Forelimb muscle (tissue), 1 donor: ENCODE measurements at places on chromosomes 5 and 9. TPM values are rescaled to one million over a fixed set of nuclear protein-coding genes. Genes with fewer than 3 reads are reported as not detected.

GRCh38 chr9:32956606-32957005, 44.8 kb downstream of the APTX start:
- no peak for DNase-seq

DNA sequence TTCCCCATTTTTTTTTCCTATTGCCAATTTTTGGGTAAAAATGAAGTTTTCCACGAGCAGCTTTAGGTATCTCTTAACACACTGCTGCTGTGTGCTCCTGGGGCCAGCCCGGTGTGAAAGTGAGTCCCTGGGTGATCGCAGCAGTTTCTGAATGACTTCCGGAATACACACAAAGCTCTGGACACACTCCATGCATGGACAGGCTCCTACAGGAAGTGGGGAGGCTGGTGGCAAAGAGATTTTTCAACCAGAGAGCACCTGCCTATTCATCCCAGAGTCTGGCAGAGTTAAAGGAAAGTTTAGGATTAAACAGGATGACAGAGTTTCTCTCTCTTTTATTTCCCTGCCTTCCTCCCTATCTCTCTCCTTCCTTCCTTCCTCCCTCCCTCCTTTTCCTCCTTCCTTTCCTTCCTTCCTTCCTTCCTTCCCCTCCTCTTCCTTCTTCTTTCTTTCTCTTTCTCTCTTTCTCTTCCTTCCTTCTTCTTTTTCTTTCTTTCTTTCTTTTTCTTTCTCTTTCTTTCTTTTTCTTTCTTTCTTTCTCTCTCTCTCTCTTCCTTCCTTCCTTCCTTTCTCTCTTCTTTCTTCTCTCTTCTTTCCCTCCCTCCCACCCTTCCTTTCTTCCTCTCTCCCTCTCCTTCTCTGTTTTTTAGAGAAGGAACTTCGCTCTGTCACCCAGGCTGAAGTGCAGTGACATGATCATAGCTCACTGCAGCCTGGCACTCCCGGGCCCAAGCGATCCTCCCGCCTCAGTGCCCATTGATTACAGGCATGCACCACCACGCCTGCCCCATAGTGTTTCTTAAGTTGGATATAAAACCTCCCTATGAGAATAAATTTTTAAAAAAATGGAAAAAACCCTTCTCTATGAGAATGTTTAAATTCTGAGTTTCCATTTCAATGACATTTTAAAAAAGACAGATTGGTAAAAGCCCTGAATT, 38.7 kb upstream of the UBTD2 start:
- DNase-seq: no peak

DNA sequence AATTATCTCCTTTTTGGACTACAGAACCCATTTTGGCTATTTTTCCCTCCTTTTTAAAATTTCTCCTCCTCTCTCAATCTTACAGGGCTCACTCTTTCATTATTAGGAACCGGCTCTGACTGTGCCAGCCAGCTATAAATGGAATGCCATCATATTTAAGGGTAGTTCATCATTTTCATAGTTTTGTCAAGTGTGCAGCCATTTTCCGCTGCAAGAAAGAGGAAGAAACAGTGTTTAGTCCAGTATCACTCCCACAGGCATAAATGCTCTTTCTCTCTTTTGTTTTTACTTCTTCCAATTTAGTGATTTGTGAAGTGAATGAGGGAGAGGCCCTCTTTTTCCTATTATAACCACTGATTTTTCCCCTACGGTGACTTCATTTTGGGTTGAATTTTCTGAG, 290.0 kb downstream of the NR3C1 start:
- no peak for DNase-seq

DNA sequence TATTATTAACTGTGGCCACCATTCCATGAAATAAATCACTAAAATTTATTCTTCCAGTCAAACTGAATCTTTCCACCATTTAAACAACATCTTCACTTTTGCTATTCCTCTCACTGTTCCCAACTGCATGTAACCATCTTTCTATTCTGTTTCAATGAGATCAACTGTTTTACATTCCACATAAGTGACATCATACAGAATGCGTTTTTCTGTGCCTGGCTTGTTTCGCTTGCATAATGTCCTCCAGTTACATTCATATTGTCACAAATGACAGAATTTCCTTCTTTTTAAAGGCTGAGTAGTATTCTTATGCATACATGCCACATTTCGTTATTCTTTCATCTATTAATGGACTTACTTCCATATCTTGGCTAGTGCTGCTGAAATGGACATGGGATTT, 738.2 kb downstream of the SEMA5A start:
- DNase-seq: no peak

- DNase-seq: no peak
Measured at GRCh38 chr5:181217111-181217802, 5.8 kb upstream of the TRIM41 start.

DNA sequence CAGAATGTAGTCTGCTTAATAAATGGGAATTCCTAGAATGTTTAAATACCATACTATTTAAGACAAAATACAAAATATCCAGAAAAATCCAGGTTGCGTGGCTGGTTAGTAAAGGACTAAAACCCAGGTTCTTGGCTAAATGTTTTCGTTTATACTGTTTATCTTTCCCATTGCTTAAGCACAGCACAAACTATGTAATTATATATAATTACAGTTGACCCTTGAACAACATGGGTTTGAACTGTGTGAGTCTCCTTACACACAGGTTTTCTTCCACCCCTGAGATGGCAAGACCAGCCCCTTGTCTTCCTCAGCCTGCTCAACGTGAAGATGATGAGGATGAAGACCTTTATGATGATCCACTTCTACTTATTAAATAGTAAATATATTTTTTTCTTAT, 24.7 kb downstream of the XPA start:
- DNase-seq: no peak

DNA sequence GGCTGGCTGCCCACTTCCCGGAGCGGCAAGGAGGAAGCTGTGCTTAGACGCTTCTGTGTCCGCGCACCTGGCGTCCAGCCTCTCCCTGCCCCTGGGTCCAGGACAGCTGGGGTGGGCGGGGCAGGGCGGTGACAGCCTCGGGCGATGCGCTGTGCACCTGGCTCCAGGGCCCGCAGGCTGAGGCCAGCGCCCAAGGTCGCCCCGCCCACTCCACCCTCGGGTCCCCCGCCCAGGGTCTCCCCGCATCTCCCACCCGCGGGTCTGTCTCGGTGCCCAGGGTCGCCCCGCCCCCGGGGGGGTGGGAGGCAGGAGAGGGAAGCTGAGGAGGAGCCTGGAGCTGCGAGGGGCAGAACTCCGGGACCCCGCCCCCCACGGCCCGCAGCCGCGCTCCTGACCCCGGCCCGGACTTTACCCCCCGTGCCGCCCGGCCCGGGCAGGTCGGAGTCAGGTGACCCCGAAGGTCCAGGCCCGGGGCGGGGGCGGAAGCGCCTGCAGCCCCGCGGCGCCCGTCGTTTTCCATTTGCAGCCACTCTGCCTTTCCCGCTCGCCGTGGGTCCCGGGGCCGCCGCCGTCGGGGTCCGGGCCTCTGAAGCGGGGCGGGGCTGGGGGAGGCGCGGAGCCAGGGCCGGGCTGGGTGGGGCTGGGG, at the start of gene ENTPD8:
Gene ENTPD8 (minus strand): TSS at position 69 of the 646 bp plus-strand sequence. CDS start 3,072 bp downstream, outside the sequence.
- no peak for DNase-seq

DNA sequence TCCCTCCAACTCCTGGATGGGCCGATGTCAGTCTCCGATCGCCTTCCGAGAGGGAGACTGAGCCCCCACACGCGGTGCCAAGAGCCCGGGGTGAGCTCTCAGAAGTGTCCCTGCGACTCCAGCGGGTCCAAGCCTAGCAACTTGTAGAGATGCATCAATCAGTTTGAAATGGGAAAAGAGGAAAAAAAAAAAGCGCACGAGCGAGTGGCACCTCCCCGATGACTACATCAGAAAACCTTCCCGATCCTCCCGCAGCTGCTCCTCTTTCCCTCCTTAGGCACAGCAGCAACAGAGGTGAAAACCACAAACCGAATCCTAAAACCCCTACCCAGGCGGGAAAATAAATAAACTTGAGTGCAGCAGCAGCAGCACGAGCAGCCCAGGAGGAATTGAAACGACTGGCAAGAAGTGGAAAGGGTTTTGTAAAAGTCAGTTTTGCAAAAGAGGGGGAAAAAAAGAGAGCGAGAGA, 1.0 kb upstream of the EFNA5 start:
- DNase-seq: no peak

DNA sequence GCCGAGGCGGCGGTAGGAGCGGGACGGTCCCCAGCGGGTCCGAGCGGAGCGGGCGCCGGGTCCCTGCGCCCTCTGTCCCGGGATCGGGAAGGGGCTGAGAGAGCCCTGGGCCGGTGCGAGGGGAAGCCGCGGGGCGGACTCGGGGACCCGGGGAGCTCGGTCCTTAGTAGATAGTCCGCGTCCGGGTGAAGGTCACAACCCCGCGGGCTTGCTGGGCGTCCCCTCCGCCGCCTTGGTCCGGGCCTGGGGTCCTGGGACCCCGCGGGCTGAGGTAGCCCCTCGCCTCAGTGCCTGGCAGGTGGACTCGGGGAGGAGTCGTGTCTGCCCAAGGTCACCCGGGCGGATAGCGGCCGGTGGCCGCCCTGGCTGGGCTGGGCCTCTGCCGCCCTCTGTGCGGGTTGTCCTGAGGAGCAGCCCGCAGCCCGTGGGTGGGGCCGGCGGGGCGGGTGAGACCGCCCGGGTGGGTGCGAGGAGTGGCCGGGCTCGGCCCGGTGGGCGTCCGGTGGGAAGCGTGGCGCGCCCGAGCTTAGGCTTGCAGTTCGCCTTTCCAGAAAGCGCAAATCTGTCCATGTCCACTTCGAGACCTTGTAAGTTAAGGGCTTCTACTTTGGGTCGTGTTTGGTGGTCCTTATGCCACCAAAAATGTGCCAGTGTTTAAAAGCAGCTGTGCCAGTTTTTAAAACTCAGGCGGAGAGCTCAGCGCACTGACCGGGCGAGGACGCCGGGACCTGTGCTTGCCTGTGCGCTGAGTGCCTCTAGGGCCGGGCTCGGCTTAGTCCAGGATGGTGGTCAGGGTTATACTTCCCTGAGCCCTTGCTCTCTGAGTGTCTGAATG, 554 bp downstream of the SDHA start:
- DNase-seq: no peak

DNA sequence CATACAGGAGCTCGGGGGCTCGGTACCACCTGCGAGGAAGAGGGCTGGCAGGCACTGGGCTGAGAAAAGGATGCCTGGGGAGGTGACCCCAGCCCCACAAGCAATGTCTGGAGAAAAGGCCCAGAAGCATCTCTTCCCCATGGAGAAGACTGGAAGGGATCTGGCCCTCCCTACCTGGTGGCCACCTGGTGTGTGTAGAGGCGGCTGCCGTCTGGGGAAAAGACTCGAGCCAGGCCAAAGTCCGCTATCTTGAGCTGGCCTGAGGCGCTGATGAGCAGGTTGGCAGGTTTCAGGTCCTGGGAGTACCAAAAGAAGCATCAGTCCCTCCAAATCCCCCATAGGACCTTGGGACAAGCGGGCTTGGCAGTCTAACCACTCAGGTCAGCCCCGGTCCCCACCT, 3.7 kb downstream of the CDK20 start:
- DNase-seq: no peak

DNA sequence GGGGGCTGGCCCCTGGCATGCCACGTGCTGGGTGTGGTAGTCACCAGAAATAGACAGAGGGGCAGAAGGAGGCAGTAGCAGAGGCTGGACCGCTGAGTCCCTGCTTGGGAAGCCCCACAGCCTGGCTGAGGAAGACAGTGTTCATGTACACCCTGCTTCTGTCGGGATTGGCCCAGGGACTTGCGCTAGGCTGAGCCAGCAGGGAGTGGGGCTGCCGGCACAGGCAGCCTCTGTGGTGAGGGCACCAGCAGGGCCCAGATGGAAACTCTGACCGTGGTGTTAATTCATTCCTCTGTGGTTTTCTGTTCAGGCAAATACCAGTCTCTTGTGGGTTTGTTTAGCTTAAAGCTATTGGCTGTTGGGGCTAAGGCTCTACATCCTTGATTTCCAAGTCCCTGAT, 108.6 kb upstream of the RAD23B start:
- no peak for DNase-seq

- DNase-seq: no peak
Measured at GRCh38 chr9:86281593-86282076, 703 bp downstream of the ISCA1 start.

DNA sequence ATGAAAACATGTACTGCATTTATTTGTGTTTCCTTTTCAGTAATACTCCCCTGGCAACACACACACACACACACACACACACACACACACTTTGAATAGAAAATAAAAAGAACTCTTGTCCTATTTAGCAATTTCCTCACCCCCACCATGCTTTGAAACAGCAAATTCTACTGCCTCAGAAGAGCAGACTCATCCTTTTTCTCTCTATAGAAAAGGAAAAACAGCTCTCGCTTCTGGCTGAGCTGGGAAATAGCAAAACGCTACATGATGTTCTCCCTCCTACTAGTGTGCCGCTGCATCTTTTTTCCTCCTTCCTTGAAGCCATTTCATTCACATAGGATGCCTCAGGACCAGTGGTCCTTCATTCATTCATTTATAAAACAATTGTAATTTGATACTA, 453.6 kb downstream of the CSNK1G3 start:
- no peak for DNase-seq

GRCh38 chr5:173278641-173279040, 43.6 kb upstream of the NKX2-5 start:
- no peak for DNase-seq

GRCh38 chr9:112212926-112213325, 37.8 kb upstream of the SUSD1 start:
- DNase-seq: no peak

GRCh38 chr5:16666130-16666882, 49.5 kb upstream of the RETREG1 start:
- no peak for DNase-seq

GRCh38 chr5:101942321-101942882, 353.7 kb downstream of the SLCO4C1 start:
- DNase-seq: no peak

GRCh38 chr5:143733665-143734455, 78.1 kb upstream of the HMHB1 start:
- DNase-seq: no peak

DNA sequence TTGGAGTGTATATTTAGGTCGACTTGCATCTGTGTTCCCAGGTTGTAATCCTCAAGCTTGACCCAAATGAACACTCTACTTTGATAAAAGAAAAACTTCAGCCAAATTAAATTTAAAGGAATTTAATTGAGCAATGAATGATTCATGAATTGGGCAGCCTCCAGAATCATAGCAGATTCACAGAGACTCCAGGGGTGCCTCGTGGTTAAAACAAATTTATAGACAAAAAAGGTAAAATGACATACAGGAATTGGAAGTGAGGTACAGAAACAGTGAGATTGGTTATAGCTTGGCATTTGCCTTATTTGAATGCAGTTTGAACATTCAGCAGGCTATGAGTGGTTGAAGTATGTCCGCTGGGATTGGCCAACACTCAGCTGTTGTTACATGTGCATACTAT, 21.6 kb upstream of the SPATA31D4 start:
- no peak for DNase-seq

The IGFBPL1 gene
- polyA plus RNA-seq: 0.67 TPM

The TAF11L2 gene
- polyA plus RNA-seq: not detected

The NSG2 gene
- 0.40 TPM for polyA plus RNA-seq

The PRUNE2 gene
- 10.8 TPM for polyA plus RNA-seq

The GADD45G gene
- polyA plus RNA-seq: 7.9 TPM

The STPG3 gene
- polyA plus RNA-seq: 0.18 TPM

The TLR4 gene
- polyA plus RNA-seq: 5.0 TPM

The C7 gene
- polyA plus RNA-seq: 1.6 TPM

The PITX1 gene
- polyA plus RNA-seq: 17.8 TPM

The RIC1 gene
- polyA plus RNA-seq: 18.1 TPM

The BARHL1 gene
- polyA plus RNA-seq: not detected
